Cardiac septum (tissue), 1 donor: ENCODE measurements at places on chromosomes 1 and 21. TPM values are rescaled to one million over a fixed set of nuclear protein-coding genes. Genes with fewer than 3 reads are reported as not detected.

DNA sequence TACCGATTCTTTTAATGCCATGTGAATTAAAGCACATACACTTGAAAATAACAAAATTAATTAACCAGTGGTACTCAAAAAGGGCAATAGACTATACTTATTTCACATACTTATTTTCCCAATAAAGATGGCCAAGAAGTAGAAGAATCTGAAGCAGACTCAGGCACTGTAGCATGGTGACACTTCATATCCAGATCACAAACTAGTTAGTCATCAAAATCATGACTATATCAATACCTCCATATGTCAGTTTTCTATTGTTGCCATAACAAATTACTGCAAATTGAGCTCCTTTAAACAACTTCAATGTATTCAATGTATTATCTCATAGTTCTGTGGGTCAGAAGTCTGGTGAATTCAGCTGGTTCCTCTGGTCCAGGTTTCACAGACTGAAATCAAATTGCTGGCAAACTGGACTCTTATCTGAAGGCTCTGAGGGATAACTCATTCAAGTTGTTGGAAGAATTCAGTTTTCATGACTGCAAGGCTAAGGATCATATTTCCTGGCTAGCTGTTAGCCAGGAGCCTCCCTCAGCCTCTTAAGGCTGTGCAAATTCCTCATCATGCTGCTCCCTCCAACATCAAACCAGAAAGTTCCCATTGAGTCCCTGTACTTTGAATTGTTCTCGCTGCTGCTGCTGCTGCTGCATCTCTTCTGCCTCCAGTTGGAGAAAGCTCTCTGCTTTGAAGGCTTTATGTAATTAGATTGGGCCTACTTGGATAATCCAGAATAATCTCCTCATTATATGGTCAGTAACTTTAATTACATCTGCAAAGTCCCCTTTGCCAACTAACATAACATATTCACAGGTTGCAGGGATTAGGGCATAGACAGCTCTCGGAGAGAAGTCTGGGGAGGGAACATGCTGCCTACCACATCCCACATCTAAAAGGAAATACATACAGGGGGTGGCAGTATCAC, 91.5 kb downstream of the MRPL39 start:
- DNase-seq = no peak

GRCh38 chr1:240468656-240469055, 143.3 kb downstream of the GREM2 start:
- no peak for DNase-seq

GRCh38 chr1:99352821-99353220, 88.5 kb downstream of the PLPPR4 start:
- no peak for DNase-seq

GRCh38 chr1:240517891-240518290, 94.1 kb downstream of the GREM2 start:
- DNase-seq = no peak

- no peak for DNase-seq
These were observed 14.5 kb downstream of the VAV3 start for GRCh38 chr1:107950464-107950863.

- DNase-seq = no peak
These were observed 110.0 kb downstream of the AMY1C start for GRCh38 chr1:103859721-103860120.

GRCh38 chr21:41600116-41600515, 92.2 kb upstream of the TMPRSS2 start:
- peak; percentile 6 for DNase-seq

DNA sequence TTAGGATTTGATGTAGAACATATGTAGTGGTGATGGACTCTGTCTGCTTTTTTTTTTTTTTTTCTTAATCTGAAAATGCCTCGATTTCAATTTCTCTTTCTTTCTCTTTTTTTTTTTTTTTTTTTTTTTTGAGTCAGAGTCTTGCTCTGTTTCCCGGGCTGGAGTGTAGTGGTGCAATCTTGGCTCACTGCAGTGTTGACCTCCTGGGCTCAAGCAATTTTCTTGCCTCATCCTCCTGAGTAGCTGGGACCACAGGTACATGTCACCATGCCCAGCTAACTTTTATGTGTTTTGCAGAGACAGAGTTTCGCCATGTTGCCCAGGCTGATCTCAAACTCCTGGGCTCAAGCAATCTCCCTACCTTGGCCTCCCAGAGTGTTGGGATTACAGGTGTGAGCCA, 17.4 kb downstream of the MAST2 start:
- no peak for DNase-seq

DNA sequence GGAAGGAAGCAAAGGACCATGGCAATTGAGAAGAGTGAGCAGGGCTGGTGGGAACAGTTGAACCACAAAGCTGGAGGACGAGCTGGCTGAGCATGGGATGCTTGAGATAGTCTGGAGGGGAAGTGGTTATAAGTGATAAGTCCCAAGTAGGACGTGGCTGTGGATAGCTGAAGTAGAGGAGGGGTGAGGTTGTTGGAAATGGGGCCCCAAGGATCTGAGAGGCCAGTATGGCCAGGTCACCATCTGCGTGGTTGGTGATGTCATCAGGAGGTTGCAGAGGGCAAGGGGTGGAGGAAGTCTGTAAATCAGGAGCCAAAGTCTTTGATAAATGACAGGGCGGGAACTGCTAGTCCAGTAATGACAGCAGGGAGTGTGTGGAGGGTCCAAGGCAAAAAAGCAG, 11.0 kb upstream of the REN start:
- no peak for DNase-seq

GRCh38 chr1:155952505-155952890, 11.1 kb downstream of the RXFP4 start:
- no peak for DNase-seq

DNA sequence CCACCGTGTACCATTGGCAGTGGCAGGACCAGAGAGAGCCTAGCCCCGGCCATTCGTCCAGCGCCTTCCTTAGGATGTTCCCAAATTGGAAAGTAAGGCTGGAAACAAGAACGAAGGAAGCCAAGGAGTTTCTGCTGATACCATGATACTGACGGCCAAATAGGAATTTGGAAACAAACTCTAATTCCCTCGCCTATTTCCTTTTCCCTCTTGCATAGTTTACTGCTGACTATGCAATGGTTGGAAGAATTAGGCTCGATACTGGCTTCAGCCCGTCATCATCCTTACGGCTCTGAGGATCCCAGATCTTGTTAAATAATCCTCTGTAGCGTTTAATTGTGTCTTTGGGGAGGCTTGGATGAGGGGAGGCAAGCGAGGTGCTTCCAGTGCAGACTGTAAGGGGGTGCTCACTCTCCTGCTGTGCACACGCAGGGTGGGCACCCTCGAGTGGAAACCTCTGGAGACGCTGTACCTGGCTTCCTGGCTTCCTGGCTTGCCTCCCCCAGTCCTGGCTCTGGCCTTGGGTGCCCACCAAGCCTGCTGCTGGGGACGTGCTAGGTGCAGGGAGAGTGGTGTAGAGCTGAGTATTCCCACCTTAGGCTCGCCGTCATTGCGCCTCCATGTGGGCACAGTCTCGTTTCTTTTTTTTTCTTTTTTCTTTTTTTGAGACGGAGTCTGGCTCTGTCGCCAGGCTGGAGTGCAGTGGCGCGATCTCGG, 27.4 kb upstream of the CAMTA1 start:
- DNase-seq = no peak

- no peak for DNase-seq
These were observed 192.8 kb downstream of the LMO4 start for GRCh38 chr1:87521452-87521851.

The SLC1A7 gene
- 0.43 TPM for total RNA-seq

The RGS2 gene
- 13.5 TPM for total RNA-seq

The AKR7A3 gene
- 0.32 TPM for total RNA-seq

The ERRFI1 gene
- 8.2 TPM for total RNA-seq
